ENCODE measurements at places on chromosomes 12 and 14.

GRCh38 chr12:41441180-41441579 is 253.1 kb downstream of the PDZRN4 start:
- DNase-seq = no peak

GRCh38 chr14:93078870-93079269 is 36.9 kb downstream of the ITPK1 start:
- DNase-seq = no peak

DNA sequence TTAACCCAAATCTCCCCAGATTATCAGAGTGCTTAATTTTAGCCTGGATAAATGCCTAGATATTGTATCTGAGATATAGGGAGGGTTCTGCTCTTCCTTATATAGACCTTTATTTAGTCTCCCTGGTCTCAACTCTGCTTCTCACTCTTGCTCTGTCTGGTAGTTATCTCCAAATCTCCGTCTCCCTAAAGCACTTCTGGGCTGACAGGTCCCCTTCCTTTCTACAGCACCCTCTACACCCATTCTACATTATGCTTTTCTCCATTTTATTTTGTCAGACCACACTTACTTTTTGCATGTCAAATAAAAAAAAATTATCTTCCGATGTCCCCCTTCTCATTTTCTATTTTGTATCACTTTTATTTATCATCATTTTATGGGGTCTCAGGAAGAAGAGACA is 2.0 kb upstream of the ERC1 start:
- no peak for DNase-seq

- DNase-seq = no peak
These were observed 151.4 kb downstream of the SLC35F4 start for GRCh38 chr14:57714487-57714931.

GRCh38 chr12:107635139-107635538 is 50.5 kb upstream of the PWP1 start:
- DNase-seq = no peak

DNA sequence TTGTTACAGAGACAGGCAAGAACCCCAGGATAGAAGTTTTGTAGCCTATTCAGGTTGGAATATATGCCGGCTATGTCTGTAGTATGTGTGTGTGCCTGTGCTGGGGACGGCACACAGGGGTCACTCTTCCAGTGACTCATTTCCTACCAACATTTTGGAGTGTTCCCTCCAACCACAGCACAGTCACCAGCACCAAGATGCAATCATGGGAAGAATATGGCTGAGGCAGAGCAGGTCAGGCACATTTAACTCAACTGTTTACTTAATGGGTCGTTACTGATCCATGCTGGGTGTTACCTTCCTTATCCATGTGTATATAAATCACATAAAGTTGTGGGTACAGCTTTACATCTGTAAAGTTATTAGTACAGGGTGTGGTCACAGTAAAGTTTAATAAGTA is 178.3 kb downstream of the PRKD1 start:
- no peak for DNase-seq

GRCh38 chr14:65069874-65070413 is 32.4 kb downstream of the MAX start:
- DNase-seq = no peak

DNA sequence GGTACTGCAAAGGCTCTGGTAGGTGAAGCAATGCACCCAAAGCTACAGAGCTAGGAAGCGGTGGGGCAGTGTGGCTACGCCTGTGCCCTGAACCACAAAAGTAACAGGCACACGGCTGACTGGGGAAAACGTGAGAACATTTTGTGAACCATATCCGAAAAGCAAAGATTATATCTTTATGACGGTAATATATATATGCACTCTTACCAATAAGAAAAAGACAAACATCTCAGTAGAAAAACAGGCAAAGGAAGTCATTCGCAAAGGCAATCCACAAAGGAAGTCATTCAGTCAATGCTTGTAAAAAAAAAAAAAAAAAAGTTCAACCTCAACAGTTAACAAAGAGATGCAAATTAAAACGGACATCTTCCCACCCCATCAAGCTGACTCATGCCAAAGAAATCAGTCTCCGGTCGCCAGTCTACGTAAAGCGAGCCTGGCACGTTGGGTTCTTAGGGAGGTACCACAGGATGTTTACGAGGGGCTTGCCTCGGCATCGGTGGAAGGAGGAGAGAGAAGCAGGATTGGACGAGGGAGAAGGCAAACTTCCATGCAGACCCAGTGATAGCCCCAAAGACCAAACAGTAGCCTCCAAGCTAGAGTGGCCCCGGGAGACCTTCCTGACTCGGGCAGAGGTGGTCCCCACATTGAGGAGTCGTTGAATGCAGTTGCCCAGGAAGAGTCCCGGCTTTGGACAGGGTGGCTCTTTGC is 39.4 kb upstream of the PPP2R5C start:
- DNase-seq = peak; percentile 62

DNA sequence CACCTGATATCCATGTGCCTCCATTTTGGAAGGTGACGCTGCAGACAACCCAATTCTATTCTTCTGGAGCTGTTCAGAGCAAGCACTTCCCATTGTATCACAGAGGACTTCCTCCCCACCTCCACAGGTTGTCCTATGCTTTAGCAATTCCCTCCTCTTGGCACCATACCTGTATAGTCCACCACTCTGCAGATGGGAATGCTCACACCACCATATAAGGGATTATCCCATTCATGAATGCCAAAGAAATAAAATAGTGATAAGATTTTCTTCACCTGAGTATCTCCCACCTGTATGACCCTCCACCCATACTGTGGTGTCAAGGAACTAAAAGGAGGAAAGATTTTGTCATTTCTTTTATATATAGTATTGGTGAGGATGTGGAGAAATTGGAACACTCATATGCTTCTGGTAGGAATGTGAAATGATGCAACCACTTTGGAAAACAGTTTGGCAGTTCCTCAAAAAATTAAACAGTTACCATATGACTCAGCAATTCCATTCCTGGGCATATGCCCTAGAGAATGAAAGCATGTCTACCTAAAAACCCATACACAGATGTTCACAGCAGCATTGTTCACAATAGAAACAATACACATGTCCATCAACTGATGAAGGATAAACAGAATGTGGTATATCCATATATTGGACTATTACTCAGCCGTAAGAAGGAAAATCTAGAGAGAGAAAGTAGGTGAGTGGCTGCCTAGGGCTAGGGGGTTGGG is 75.2 kb downstream of the FIGNL2 start:
- no peak for DNase-seq

DNA sequence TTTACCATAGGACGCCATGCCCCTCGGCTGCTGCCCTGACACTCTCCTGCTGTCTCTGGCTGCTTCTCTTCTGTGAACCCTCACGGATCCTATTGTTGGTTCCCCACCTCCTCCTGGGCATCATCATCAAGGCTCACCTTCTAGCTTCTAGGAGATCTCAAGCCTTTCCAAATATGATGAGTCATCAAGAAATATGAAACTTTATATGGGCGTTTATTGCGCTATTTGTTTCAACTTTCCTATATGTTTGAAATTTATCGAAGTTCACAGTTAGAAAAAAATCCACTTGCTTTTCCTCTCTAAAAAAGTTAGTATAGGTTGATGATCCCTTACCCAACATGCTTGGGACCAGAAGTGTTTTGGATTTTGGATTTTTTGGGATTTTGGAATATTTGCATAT is 2.8 kb upstream of the CRADD start:
- no peak for DNase-seq

DNA sequence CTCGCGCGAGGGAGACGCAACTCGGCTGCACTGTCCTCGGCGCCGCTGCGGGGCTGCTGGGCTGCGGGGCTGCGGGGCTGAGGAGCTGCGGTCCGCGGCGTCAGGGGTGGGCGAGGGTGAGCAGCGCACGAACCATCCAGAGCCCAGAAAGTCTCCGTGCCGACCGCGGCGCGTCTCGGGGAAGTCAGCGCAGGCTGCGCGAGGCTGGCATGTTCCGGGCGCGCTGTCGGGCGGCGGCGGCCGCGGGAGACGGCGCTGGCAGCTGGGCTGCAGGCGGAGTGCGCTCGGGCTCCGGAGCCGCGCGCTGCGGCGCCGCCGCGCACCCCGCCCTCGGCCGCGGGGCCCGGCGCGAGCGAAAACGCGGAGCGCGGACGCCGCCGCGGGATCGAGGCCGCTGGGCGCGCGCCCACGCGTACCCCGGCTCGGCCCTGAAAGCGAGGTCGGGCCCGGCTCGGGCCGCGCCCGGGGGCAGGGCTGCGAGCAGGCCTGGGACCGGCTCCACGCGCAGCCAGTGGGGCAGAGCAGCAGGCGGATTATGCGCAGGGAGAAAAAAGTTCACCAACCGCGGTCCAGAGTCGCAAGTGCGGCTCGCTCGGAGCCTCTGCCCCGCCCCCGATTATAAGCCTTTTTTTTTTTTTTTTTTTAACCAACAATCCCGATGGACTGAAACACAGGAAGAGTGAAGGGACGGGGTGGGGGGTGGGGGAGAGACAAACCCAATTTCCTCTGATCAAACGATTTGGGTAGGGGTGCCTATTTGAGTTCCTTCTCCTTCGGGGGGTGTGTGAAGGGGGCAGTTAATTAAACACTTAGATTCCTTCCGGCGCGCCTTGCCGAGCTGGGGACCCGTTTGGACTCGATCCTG is at the start of gene PRICKLE1:
Gene PRICKLE1, minus strand, starts transcription at position 282 of the 865 bp plus-strand sequence. CDS start 117,230 bp downstream, outside the sequence.
- DNase-seq = peak; percentile 2

DNA sequence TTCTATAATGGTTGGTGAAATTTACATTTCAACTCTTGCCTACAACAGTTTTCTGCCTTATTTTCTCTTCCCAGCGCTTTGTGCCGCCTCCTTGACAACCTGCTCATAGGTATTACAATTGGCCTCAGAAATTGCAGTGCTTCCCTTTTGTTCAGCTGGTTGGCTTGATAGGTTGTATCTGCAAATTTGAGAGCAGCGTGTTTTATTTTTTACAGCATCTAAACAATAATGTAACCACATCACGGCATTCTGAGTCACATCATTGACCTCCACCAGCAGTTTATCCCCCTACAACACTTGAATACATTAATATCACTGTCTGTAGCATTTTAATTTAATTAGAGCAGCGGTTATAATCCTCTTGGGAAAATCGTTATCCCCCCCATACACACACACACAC is 99.4 kb downstream of the ETV6 start:
- no peak for DNase-seq

- DNase-seq = no peak
These were observed 193.7 kb upstream of the PDE3A start for GRCh38 chr12:20174528-20175175.

GRCh38 chr12:131104463-131105350 is 151.0 kb downstream of the ADGRD1 start:
- DNase-seq = peak; percentile 68

GRCh38 chr14:101497684-101498525 is 63.4 kb upstream of the DIO3 start:
- DNase-seq = no peak

DNA sequence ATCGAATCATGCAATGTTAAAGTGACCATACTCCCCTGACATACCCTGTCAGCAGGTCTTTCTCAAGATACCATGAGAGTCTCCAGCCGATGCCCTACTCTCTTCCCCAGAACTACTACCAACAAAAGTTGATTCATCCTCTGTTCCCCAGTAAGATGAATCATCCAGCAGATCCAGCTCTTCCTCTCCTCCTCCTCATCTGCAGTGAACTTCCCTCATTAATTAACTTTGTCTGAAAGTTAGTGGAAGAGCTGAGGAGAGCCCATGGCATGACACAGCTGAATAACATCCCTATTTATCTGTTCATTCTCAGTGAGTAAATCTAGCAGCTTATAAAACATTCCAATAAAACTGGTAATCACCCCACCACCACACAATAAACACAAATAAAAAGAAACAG is 213.4 kb downstream of the EGLN3 start:
- no peak for DNase-seq

DNA sequence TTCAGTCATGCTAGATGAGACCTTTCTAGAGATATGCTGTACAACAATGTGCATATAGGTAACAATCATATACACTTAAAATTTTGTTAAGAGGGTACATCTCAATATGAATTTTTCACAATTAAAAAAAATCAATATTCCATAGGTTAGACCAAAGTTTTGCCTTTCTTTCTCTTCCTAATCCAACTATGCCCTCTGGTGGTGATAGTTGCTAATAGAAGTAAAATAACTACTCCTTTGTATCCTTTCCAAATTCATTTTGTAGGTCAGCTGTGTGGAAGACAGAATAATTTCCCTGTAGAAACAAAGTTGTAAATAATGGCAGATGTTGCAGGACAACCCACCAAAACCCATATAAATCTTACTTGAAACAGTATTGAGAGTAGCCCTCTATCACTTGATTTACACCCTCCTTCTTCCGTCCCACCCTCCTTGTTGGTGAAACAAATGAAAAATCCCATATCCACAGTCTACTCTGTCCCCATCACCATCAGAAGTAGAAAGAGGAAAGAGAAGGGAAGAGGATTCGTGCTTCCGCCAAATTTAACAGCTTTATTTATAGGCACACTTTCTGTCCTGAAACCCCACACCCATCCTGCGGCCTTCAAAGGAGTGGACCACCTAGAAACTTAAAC is 34.2 kb upstream of the KICS2 start:
- no peak for DNase-seq

GRCh38 chr12:1660304-1661187 is 30.3 kb upstream of the ADIPOR2 start:
- DNase-seq = peak; percentile 71

GRCh38 chr12:66190519-66191370 is 1.7 kb downstream of the IRAK3 start:
- no peak for DNase-seq
